ENCODE measurements at places on chromosomes 1 and 21.

- DNase-seq = no peak
These were observed 25.0 kb downstream of the CD55 start for GRCh38 chr1:207346513-207346912.

DNA sequence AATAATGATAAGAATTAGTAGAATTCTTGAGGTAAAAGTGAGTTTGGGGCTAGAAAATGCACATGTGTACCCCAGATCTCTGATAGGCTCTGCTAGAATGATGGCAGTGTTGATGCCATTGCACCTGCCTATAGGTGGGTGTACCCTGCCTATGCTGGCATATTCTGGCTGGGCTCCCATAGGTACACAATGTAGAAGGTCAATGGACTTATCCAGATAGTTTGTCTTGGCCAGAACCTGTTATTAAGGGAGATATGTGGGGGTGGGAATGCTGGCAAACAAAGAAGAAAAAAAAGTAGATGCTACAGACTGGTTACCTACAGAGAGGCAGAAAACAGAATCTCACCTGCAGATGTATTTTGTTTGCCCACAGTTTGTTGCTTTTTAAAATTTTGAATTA, 14.1 kb upstream of the KLHDC8A start:
- DNase-seq = no peak

DNA sequence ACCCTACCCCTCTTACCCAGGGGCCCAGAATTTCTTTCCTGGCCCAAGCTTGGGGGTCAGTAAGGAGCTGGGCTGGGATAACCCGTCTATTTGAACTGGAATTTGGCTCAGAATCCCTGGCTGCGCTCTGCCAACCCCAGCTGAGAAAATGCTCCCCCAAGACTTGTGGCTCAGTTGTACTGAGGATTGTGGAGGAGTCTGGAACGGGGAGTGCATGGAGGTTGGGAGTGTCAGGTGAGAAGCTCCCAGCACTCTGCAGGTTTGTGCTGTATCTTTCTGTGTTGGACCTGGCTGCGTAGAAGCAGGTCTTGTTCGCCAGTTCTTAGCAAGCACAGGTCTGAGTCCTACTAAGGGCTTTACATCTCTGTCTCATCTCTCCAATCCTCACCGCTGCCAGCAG, 1.6 kb downstream of the TCEA3 start:
- DNase-seq = no peak

DNA sequence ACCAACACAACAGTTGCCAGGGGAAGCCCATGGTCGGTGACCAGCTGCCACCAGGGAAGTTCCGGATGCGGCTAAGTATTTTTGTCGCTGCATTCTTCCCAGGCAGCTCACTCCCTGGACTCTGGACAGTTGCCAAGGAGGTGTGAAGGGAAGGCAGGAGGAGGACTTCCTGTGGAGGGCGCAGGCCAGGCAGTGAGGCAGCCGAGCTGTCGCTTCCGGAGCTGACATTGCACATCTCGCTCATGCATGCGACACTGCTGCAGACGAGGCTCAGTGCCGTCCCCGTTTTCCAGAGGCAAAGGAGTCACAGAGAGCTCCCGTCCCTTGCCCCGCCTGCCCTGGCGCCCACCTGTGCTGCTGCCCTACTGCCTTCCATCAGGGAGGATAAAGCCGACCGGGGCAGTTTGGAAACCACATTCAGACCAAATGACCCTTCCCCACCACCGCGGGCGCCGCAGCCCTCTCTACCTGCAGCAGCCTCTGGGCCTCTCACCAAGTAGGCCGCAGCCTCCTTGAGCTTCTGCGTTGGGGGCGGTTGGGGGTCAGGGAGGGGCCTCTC, 81.4 kb downstream of the NENF start:
- no peak for DNase-seq

All from activated CD4-positive, CD25-positive, alpha-beta regulatory T cell (primary cell).